Activated CD8-positive, alpha-beta T cell treated with anti-CD3 and anti-CD28 coated beads for 36 hours (primary cell): ENCODE measurements at places on chromosomes 5 and 9. TPM values are rescaled to one million over a fixed set of nuclear protein-coding genes. Genes with fewer than 3 reads are reported as not detected.
A peak's percentile ranks its signal among the peaks of the same experiment; 100 is the strongest.

The OR1L4 gene
- not detected for total RNA-seq

The MSX2 gene
- total RNA-seq = not detected

DNA sequence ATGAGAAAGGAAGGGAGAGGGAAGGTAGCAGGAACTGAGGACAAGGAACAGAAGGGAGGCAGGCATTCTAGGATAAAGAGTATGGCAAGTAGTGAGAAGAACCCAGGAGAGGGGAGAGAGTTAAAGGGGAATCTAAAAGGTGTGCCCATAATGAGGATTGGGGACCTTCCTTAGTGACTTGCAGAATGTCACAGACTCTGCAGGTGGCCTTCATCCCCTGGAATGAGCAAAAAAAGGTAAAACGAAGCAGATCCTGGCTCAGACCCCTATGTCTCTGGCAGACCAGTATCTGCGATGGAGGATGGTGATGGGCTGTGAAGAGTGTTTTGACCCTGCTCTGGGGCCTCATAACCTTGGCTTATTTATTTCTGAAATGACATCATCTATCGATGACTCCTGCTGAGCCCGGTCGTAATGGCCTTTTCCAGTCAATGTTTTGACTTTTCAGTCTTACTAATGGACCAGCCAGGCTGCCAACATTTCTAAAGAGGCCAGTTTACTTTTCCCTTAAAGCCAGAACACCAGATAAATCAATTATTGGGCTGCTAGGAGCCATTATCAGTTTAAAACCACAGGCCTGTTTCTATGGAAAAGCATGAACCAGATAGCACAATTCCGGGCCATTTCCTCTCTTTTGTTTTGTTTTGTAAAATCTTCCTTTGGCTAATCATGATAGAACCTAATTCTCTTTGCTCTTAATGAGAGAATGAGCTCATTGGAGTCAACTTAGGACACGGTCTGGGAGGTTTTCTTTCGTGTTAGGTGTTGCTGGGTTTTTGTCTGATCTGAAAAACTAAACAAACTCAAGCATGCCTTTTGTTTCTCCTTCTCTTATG, 3.1 kb downstream of the TMOD1 start:
- no peak for DNase-seq

DNA sequence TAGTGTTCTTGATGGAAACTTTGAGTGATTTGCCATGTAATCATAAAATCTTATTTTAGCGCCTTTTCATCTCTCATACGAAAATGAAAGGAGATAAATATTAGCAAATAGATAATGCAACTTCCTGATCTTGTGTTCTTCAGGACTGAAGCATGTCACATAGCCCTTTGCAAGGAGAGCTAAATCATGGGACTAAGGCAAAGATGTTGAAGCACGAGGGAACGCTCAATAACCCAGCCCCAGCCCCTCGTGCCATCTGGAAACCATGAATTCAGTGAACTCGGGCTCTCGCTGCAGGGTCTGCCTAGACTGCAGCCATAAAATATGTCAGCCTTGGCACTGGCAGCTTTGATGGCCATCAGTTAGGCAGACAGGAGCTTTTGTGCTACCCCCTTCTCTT, 58.2 kb downstream of the F2RL2 start:
- DNase-seq = no peak

GRCh38 chr5:103211576-103212561, 46.7 kb upstream of the MACIR start:
- DNase-seq = no peak

- no peak for DNase-seq
Observed at GRCh38 chr9:94928691-94929368, 202.3 kb downstream of the AOPEP start.

DNA sequence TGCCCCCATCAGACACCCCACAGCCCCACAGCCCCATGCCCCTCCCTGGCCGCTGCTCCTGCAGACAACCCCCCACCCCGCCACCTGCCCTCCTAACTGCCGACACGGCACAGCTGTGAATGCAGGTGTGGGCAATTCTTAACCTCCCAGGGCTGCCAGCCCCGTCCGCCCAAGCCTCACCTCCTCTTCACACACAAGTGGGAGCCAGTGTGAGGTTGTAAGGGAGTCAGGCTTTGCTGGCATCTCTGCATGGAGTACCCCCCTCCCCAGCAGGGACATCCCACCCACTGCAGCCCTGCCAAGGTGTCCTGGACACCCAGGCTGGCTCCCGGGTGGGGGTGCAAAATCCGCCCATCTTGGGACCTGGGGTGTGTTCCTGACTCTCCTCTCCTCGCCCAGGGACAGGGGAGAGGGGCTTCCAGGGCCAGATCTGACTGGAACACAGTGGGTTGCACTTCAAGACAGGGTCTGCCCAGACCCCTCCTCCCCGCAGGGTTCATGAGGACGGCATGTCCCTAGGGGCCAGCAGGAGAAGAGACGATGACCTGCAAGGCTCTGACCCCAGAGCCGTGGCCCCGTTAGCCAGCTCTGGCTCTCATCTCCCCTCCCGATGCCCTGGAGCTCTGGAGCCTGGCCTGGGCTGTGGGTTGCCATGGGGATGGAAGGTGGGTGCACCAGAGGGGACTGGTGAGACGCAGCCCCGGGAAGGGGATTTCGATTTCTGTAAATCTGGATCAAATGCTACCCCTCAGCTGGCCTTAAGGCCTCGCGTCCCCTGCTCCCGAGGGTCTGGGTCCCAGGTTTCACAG, 34.4 kb downstream of the SARDH start:
- peak; percentile 28 for DNase-seq

GRCh38 chr9:134014946-134015345, 10.3 kb upstream of the BRD3OS start:
- DNase-seq = no peak

DNA sequence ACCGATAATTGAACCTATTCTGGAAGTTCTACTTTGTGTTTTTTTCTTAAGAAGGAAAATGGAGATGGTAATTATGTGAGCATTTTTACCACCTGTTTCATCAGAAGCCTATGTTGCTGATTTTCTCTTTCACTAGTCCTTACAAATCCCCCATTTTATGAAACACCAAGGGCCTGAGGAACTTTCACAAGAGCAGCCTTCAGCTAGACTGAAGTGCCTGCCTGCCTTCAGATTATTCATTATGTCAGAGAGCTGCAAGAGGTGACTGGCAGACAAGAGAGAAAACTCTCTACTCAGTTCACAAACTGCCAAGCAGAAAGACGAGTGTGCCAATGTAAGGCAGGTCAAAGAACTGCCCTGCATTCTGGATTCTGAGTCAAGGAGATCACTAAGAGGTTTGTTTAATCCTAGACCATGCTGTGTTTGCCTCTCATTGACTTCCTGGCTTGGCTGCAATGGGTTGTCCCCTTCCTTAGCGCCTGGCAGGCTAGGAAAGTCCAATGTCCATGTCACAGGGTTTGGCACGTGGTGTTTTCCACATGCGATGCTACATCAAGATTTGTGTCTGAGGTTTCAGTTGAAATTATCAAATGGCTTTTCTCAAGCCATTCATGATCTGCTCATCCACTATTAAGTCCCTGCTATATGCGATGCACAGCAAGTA, 143.3 kb downstream of the CDC42SE2 start:
- DNase-seq = no peak

The CKMT2 gene
- total RNA-seq = not detected

The ASB6 gene
- 16.6 TPM for total RNA-seq

- peak; percentile 32 for DNase-seq
Observed at GRCh38 chr5:142597546-142598337, 88.1 kb downstream of the FGF1 start.

- DNase-seq = no peak
Observed at GRCh38 chr5:143713047-143714003, 98.6 kb upstream of the HMHB1 start.

- peak; percentile 80 for DNase-seq
Observed at GRCh38 chr9:107243742-107244141, 39.3 kb upstream of the RAD23B start.

DNA sequence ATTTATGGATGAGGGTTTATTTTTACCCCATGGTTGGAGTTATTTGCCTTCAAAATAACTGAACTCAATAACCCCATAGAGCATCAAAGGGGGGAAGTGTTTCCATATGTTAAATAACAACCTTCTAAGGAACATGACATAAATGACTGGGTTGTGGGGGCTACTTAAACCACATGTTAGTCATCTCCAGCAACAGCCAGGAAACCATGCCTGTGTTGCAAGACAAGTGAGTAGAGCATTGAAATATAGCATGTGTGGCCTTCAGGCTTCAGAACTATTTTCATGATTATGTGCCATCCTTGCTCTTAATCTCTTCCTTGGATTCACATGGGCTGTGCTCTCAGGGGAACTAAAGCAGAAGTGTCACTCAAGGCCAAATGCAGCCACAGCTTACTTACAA, 431.2 kb downstream of the AGTPBP1 start:
- peak; percentile 9 for DNase-seq

The SLC6A19 gene
- not detected for total RNA-seq

The EDIL3 gene
- not detected for total RNA-seq

DNA sequence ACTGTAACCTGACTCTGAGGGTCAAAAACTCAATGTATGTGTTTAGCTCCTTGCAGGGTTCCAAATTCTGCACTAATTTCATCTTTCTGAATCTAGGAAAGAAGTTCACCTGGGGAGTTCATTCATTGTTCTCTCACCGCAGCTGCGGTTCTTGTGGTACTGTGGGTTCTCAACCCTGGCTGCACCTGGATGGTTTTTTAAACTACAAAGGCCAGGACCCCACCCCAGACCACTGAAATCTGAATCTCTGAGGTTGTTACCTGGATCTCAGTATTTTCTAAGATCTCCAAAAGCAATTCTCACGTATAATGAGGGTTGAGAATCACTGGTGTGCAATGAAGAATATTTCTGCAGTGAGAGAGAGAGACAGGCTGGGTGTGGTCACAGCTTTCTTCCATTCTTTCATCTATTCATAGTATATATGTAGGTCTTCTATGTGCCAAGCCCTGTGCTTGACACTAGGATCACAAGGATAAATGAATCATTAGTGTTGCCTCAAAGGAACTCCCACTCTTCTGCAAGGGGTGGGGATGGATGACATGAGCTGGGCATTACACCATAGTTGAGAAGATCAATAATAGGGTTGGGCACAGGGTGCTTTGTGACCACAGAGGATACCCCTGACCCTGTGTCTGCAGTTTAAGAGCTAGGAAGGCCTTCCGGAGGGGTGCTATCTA, 109.8 kb downstream of the GALNT10 start:
- no peak for DNase-seq

The PCDHGA12 gene
- not detected for total RNA-seq

- no peak for DNase-seq
Observed at GRCh38 chr9:137984520-137985257, 107.1 kb downstream of the CACNA1B start.

GRCh38 chr9:101434998-101435397, 576 bp downstream of the ALDOB start:
- no peak for DNase-seq

DNA sequence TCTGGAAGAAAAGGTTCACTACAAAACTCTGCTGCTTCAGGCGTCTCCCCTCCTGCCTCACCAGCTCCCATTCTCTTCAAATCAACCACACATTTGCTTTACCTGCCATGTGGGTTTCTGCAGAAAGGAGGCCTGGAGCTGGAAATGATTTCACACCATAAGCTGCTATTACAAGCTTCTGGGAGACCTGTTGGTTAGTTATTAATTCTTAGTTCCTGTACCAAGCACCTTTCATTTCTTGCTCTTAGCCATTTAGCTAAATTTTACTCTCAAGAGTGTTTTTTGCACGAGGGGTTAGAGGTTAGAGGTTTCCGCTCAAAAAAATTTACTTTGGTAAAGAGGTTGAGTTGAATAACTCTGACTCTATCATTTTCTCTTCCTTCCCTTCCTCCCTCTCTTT, 70.3 kb downstream of the MAP1B start:
- DNase-seq = no peak

The COL27A1 gene
- total RNA-seq = 9.7 TPM

The NR2F1-AS1 gene
- not detected for total RNA-seq

DNA sequence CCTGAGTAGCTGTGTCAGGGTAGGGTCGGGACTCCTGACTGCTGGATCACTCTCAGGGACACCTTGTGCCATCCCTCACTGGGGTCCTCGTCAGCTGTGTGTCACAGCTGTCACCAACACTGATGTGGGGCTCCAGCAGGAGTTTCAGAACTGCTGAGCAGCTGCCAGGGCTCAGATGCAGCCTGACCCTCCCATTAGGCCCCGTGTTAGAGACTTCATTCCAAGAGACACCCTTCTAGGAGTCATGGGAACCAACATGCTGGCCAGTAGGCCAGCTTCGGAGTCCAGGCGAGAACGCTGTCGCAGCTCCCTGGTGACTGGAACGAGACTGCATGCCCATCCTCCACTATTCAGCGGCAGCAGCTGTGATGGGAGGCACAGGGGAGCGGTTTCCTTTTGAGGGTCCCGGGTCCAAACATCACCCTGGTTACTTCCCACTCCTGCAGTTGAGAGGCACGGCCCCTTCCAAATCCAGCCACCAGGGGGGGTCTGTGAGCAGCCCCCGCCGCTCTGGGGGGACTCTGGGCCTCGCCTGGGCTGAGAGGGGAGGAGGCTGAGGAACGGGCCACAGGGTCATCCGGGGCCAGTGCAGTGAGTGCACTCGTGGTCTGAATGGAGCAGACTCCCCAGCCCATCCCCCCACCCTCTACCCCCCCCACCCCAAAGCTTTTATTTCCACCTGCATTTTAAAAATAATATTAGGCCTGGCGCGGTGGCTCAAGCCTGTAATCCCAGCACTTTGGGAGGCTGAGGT, 12.6 kb upstream of the TCF7 start:
- DNase-seq = peak; percentile 82

DNA sequence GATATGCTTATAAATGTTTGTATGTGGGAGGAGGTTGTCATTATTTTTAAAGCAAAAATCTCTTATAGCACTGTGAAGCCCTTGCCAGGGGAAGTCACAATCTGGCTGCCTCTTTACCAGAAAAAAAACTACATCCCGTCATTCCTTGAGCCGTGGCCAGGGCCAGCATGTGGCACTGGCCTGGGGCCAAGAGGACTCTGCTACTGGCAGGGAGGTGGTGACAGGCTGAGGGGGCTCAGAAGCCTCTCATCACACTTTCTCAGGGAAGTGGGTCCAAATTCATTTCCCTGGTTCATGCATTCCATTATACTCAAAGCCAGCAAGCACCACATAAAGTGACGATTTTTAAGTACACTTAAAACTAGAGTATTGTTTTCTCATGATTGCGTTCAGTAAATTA, 457.3 kb downstream of the ZNF608 start:
- DNase-seq = no peak

GRCh38 chr5:132371603-132371994, 2.1 kb downstream of the SLC22A5 start:
- DNase-seq = no peak

GRCh38 chr5:9851458-9851857, 221.3 kb upstream of the TAS2R1 start:
- no peak for DNase-seq

GRCh38 chr5:62142351-62142750, 163.7 kb upstream of the KIF2A start:
- DNase-seq = no peak

The KCNV2 gene
- total RNA-seq = not detected

GRCh38 chr9:111853450-111853827, 43.2 kb upstream of the UGCG start:
- no peak for DNase-seq

DNA sequence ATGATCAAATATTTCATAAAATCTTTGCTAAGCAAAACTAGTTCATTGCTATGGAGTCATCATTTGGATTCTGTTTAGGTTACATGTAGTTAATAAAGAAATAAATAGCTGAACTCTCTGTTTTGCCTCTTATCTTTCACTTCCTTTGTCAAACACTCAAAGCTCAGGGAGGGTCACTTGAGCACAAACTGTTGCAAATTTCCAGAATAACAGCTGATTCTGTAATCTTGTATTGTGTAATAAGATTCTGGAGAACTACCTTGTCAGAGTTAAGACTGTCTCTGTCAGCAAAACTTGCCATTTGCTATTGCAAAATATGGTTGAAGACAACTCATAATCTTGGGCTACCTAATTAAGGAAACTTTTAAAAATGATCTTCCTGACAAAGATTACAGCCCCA, 182.0 kb upstream of the MOCS2 start:
- DNase-seq = no peak

- DNase-seq = no peak
Observed at GRCh38 chr9:119609277-119609971, 240.2 kb upstream of the BRINP1 start.
